ENCODE measurements at places on chromosomes 6 and 20.
A peak's percentile ranks its signal among the peaks of the same experiment; 100 is the strongest.

GRCh38 chr6:118562959-118563358 lies 14.9 kb downstream of the PLN start:
- DNase-seq: no peak

GRCh38 chr6:73817253-73817652 lies 121.2 kb downstream of the CD109 start:
- no peak for DNase-seq

- no peak for DNase-seq
Measured at GRCh38 chr20:62959101-62959971, 6.8 kb downstream of the SLC17A9 start.

- no peak for DNase-seq
Measured at GRCh38 chr6:17096096-17096495, 5.8 kb upstream of the STMND1 start.

DNA sequence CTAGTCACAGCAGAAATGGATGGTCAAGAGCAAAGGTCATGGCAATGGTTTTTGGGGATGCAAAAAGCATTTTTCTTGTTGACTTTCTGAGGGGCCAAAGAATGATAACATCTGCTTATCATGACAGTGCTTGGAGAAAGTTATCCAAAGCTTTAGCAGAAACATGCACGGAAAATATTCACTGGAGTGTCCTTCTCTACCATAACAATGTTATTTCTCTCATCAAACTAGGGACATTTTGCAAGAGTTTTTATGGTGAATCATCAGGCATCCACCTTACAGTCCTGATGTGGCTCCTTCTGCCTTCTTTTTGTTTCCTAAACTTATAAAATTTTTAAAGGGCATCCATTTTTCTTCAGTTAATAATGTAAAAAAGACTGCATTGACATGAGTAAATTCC lies 302.3 kb downstream of the HIVEP2 start:
- no peak for DNase-seq

DNA sequence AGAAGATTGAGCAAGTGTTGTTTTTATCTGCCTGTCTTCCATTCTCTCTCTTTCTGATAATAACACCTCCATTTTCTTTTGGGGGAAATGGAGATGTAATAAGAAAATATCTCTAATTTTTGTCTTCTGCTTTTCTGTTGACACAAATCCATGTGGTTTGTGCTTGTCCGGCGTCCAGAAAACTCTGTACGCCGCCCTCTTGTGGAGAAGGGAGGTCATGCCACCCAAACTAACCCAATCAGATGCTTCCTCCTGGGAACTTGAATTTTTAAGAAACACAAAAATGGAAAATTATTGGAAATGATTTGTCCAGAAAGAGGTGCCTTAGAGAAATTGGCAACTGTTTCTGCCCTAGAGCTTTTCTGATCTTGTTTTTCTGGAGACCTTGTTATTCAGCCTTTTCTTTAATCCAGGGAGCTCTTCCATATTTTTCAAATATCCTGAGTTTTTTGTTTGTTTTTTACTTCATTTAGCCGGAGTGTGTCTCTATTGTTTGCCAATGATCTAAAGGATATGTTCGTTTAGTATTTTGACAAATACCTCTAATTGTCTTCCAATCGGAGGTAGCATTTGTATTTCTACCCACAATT lies 17.8 kb upstream of the FNDC1 start:
- DNase-seq: peak; percentile 66

DNA sequence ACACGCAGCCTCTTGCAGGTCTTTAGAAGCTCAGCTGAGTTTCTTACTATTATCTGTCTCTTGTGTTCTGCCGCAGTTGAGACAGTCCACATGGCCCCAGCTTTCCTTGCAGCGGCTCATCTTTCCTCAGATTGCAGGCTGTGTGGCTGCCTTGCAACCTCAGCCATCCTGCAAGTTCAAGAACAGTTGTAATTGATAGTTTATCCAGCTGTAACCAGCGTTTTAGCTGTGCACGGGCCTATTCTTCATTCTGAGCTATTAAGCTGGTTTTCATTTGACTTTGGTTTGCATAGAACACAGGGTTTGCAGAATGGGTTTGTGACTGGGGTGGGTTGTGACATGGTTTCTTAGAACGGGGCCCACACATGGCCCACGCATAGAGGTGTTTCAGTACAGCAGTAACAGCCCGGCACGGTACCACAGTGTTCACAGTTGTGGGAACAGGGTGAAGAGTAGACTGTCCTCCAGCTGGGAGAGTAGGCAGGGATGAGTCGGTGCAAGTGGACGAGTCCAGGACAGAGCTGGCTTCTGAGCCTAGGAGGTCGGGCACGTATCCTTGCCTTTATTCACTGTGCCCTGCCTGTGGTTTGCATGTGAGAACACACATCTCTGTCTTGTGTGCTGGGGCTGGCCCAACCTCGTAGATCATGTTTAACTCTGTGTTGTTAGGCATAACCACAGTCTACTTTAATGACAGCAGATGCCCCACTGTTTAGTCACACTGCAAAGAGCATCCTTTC lies 89.2 kb downstream of the RPP40 start:
- DNase-seq: peak; percentile 26

DNA sequence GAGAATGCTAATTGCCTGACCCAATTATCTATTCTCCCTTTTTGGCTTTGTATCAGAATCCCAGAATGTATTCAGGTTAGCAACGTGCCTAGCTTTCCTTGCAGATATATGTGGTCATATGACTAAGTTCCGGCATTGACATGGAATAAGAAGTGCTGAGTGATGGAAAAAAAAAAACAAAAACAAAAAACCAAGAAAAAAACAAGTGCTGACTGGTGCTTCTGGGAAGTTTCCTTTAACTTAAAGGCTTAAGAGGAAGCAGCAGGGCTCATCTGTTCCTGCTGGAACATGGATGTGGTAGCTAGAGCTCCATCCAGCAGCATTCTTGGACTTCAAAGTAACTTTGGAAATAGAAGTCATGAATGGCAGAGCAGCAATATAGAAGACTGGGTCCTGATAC lies 10.4 kb upstream of the RPF2 start:
- no peak for DNase-seq

DNA sequence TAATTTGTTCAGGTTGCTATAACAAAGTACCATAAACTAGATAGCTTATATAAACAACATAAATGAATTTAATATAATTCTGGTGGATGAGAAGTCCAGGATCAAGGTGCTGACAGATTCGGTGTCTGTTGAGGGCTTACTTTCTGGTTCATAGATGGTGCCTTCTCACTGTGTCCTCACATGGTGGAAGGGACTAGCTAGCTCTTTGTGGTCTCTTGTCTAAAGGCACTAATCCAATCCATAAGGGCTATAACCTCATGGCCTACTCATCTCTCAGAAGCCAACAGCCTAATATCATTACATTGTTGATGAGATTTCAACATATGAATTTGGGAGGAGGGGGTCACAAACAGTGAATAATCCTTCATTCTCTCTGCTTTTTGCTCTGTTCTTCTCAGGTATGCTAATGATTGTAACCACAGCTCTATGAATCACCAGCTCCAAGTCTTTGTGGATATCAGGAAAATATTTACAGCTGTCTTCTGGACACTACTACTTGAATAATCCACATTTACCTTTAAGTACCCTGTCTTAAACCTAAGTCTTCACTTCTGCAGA lies 122.3 kb downstream of the NKAIN2 start:
- DNase-seq: no peak

- no peak for DNase-seq
Measured at GRCh38 chr6:137759624-137760023, 107.4 kb upstream of the TNFAIP3 start.

GRCh38 chr20:62002882-62003480 lies 62.7 kb downstream of the TAF4 start:
- DNase-seq: no peak

- peak; percentile 81 for DNase-seq
Measured at GRCh38 chr20:8790442-8791074, 278.3 kb upstream of the PLCB4 start.

DNA sequence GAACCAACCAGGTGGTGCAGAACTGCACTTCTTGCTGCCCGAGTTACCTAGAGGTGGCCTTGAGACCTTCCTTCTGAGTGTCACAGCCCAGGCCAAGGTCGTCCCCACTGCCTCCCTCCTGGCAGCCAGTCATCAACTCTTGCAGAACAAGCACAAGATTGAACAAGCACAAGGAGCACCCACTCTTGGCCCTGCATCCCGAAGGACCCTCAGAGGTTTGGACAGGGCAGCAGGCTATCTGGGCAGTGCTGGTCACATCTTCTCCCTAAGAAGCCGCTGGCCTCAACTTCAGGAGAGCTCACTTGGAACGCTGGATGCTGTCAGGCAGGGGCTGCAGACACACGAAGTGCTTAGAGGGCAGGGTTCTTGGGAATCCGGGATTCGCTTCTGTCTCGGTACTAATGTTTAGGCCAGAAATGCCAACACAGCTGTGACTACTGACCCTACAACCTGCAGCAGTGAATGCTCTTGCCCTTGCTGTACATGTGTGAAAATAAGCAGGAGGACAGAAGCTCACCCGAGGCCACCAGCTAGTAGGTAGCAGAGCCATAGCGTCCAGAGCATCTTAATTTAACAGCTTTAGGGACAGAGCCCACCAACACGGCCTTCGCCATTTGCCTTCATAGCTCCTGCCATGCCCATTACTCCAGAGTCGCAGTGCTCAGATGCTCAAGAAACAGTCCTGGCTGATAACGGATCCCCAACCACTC lies 4.0 kb upstream of the ACSS1 start:
- no peak for DNase-seq

- no peak for DNase-seq
Measured at GRCh38 chr6:131015630-131016263, 47.3 kb downstream of the EPB41L2 start.

DNA sequence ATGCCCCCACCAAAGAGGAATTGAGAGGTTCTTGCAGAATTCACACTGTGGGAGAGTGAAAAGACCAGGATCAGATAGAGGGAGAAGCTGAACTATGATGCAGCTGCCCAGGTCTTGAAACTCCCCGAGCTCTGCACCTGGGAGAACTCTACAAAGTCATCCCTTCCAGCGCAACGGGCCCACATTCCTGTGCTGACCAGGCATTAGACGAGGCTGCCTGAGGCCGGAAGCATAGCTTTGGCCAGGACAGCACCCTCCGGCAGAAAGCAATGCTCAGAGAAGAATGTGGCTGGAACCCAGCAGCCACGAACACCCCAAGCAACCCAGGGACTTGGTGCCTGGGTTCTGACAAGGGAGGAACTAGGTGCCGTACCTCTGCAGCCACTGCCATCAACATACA lies 281.5 kb upstream of the CDH4 start:
- no peak for DNase-seq

GRCh38 chr6:35065870-35066269 lies 75.3 kb downstream of the TCP11 start:
- DNase-seq: no peak

DNA sequence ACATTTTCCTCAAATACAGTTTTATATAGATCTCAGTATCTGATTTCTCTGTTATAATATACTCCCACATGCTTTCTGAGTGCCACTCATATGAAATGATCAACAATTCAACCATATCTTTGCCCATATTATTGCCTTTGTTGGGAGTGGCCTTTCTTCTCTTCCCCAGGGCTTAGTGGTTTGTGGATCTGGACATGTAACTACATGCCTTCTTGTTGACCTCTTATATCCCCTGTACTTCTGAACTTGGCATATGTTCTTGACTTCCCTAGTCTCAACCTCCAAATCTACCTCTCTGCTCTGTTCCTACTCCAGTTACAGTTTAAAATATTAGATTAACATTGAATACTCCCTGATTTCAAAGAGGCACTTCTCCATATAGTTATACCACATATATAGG lies 34.3 kb upstream of the PRIM2 start:
- no peak for DNase-seq

- DNase-seq: no peak
Measured at GRCh38 chr6:68975064-68975463, 340.0 kb downstream of the ADGRB3 start.

DNA sequence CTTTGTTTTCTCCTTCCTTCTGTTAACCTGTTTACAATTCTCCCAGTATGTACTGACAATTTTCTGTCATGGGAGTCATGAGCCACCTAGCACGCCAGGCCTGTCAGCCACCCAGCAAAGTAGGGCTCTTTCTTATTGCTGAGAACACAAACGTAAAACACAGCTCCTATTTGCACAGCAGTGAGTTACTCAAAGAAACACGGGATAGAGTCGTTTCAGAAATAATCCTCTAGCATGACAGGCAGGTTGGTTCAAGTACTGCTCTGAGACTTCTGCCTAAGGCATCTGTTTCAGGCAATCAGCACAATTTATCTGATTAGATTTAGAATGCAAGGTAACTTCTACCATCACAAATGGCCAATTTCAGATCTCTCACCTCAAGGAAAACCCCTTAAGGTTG lies 88.8 kb downstream of the CD24 start:
- no peak for DNase-seq

Measured in PC-3 (cell line).